MM.1S (cell line): ENCODE measurements at places on chromosomes 1 and 21.

DNA sequence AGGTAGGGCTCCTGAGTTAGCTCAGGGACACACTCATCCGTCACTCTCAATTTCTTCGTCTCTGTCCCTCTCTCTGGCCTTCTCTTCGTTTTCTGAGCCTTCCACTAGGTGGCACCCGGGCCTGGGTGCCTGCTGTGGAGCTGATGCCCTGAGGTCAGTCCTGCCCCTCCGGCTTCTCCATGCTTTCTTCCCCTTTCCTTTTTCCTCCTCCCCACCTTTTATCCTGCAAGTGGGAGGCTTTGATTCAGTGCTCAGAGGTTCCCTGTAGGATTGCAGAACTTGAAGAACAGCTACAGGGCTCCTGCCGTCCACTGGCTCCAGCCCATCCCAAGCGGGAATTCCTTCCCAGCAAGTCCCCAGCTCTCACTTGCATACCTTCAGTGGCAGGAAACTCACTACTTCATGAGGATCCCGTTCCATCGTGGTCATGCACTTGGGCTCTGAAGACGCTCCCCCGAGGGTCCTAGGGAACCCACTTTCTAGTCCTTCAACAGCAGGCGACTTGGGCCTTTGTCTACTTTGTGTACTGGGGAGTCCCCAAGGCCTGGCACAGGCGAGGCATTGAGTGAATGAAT, 45.6 kb downstream of the SRRM1 start:
- peak; percentile 66 for DNase-seq

DNA sequence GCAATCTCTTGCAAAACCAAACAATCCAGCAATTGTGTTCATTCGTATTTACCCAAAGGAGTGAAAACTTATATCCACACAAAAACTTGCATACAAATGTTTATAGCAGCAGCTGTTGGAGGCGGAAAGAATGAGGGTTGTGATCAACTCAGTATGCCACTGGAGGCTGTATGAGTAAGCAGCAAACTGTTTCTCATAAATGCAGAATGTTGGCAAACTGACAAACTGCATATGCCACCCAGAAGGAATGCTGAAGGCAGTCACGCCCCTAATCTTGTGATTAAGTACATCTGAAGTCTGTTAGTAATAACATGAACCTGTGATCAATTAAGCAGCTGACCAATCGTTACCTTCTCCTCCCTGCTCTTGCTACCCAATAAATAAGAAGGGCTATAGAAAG, 60.5 kb upstream of the CR2 start:
- DNase-seq: no peak

- no peak for DNase-seq
Observed at GRCh38 chr1:78691995-78692747, 42.5 kb downstream of the IFI44 start.

GRCh38 chr1:84896279-84896678, 3.3 kb upstream of the LPAR3 start:
- no peak for DNase-seq

DNA sequence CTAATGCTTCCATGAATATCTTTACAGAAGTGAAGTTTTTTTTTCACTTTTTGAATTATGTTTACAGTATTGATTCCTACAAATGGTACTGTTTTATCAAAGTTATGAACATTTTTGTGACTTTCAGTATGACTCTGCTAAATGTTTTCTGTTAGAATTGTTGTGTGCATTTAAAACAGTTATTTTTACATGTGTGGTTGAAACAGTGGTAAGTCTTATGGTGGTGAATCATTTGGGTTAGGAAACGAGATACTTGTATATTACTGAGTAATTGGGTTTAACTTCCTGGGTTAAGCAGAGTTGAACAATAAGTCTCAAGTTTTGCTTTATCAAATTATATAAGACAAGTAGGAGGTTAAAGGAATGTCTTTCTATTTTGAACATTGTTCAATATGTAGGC, 66.8 kb downstream of the VPS13D start:
- no peak for DNase-seq

DNA sequence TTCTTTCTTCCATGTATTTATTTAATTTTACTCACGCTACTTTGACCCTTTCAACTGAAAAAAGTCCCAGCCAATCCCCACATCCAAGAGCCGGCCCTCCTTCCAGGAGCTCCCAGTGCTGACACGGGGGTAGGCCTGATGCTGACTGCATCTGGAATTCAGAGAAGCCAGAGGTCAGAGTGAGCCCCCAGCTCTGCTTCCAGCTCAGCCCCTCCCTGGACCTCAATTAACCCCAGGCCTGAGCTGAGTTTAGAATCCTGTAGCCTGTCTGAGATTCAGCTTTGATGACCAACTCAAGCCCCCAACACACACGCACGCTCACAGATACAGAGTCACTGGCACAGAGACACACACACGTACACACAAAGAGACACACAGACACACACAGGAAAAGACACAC, 247.9 kb downstream of the NPHP4 start:
- DNase-seq: no peak

- DNase-seq: no peak
Observed at GRCh38 chr1:40532062-40532389, 589 bp downstream of the ZNF684 start.

DNA sequence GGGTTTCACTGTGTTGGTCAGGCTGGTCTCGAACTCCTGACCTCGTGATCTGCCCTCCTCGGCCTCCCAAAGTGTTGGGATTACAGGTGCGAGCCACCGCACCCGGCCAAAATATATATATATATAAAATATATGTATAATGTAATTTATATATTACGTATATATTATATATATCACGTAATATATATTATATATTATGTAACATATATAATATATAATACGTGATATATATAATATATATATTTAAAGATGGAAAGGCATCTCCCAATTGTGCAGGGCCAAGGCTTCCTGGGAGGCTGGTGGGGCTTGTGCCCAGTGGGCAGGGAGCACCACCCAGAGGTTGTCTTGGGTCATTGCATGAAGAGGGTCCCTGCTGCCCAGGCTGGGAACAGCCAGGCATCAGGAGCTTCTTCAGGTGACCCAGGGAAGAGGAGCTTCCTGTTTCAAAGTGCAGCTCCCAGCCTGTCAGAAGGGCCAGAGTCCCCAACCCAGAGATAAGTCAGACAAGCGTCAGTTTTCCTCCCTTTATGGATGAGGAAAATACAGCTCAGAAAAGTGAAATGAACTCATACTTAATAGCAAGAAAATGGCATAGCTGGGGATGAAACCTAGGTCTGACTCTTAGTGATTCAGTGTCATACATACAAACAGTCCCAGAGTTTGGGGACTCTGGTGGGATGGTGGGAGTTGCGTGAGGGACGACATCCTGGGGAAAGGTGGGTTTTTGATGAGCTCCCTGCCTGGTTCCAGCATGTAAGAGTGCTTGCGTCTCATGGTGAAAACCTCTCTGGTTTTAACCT, 12.0 kb downstream of the UBE2Q1 start:
- peak; percentile 70 for DNase-seq

DNA sequence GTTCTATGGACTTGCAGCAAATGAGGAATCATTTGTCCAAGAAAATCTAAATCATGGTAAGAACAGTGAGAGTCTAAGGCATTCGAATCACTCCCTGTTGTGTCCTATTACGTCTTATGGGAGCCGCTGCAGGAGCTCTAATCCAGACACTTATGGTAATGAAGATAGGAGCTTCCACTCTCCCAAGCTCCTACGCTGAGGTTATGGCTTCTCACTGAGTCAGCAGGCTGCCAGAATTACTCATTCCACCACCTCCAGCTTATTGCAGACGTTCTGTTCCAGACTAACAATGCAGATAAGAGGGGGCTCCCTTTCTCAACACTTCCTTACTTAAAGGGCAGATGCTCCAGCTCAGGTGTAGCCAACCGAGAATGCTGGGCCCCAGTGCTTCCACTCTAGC, 212.6 kb downstream of the GREM2 start:
- no peak for DNase-seq
